Activated naive CD8-positive, alpha-beta T cell treated with anti-CD3 and anti-CD28 coated beads for 36 hours (primary cell): ENCODE measurements at places on chromosomes 2 and 18. TPM values are rescaled to one million over a fixed set of nuclear protein-coding genes. Genes with fewer than 3 reads are reported as not detected.

Gene UGT1A1
- not detected for total RNA-seq

DNA sequence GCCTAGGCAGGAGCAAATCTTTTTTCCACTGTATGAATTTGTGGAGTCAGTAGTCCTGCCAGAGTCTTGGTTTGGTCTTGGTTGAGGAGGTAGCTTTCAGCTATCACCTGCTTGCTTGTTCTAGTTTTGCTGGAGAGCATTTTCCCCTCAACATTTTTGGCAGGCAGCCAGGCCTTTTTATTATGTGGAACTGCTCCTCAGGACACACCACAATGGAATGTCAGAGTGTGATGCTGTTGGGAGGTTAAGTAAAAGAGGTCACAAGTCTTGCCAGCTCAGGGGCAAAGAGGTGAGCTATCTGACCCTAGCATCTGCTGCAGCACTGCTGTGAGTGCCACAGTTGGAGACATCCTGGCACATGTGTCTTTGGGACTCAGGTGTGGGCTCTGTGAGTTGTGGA is 258.0 kb downstream of the CNTNAP5 start:
- no peak for DNase-seq

- DNase-seq = no peak
Observed at GRCh38 chr2:43370705-43371104, 144.3 kb upstream of the ZFP36L2 start.

DNA sequence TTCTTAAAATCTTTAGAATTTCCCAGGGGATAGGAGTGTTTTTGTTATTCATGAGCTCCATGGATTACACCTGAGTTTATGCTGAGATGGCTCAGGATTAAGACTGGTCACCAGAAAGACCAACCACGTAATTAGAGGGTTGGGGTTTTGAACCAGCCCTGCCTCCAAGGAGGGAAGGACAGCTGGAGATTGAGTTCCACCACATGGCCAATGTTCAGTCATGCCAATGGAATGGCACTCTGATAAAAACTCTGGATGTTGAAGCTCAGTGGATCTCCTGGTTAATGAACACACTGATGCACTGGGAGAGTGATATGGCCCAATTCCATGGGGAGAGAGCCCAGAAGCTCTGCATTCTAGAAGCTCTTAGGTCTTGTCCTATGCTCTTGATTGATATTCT is 38.7 kb upstream of the PTPN4 start:
- DNase-seq = no peak

DNA sequence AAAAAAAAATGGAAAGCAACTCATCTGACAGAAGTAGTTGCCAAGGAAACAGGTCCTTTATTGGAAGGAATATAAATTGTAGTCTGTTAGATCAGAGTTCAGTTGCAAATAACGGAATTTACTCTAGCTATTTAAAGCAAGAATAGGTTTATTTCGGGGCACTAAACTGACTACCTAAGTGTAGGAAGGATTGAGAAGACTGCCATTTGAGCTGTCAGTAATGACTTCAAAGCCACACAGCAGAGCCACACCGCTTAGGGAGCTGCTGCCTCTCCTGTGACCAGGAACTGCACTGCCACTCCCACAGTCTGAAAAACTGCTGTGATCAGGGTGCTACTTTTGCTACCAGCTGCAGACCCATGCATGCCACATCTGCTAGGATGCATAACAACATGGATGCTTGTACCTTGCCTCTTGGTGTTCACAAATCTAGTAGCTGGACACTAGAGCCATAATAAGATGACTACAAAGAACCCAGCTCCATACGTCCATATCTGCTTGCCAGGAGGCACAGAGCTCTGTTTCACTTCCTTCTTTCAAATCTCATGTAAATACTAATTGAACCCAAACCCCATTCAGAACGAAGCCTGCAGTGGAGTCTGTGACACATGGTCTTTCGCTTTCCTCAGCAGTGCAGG is 2.2 kb downstream of the DSG2 start:
- DNase-seq = no peak

Gene ERMN
- total RNA-seq = 1.9 TPM

DNA sequence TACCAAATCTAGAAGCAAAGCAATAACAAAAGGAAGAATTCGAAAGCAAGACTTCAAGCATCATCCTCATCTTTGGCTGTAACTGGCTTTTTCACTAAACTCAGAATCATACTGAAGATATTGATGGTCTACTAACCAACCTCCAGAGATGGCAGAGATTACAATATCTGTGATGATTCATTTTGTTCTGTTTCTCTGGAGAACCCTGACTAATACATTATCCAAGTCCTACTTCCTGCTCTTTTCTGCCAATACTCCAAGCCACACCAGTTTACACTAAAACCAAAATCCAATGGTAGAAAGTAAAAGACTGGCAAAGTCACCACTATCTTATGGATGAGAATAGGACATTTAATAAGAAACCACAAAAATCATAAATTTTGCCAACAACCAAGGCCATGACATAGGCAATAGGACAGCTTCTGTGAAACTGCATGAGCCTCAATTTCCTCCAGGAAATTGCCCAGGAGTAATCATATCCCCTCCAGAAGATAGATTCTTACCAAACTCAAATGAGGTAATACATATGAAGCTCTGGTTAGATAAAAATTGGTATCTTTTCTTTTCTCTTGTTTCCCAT is 159.8 kb downstream of the METTL4 start:
- no peak for DNase-seq

Gene ADCYAP1
- total RNA-seq = not detected

- DNase-seq = no peak
Observed at GRCh38 chr2:77633601-77634000, 111.4 kb upstream of the LRRTM4 start.

DNA sequence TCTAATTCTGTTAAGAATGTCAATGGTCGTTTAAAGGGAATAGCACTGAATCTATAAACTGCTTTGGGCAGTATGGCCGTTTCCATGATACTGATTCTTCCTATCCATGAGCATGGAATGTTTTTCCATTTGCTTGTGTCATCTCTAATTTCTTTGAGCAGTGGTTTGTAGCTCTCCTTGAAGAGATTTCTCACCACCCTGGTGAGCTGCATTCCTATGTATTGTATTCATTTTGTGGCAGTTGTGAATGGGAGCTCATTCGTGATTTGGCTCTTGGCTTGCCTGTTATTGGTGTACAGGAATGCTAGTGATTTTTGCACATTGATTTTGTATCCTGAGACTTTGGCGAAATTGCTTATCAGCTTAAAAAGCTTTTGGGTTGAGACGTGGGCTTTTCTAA is 38.3 kb upstream of the WDR75 start:
- DNase-seq = no peak

- DNase-seq = no peak
Observed at GRCh38 chr18:11500153-11501122, 109.0 kb upstream of the SLC35G4 start.

DNA sequence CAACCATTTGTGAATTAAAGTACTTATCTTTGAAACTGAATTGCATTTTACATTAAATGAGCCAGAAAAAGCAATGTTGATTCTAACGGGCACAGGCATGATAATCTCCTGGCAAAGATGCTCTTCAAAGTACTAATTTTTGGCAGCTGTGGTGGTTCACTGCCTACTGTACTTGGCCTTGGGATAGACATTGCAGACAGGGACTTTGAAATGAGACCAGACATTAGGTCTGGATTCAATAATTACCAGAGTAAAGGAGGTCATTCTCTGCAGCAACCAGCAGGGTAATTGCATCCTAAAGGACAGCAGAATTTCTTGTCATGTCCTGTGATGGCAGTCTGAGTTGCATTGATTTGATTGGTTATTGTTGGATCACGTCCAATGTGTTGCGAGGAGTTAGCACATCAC is 986.5 kb downstream of the TDRD15 start:
- DNase-seq = no peak

Gene ITPRIPL1
- total RNA-seq = 44.8 TPM

GRCh38 chr2:214395040-214395439 is 15.8 kb upstream of the VWC2L start:
- DNase-seq = no peak

Gene WDR54
- total RNA-seq = 88.6 TPM

DNA sequence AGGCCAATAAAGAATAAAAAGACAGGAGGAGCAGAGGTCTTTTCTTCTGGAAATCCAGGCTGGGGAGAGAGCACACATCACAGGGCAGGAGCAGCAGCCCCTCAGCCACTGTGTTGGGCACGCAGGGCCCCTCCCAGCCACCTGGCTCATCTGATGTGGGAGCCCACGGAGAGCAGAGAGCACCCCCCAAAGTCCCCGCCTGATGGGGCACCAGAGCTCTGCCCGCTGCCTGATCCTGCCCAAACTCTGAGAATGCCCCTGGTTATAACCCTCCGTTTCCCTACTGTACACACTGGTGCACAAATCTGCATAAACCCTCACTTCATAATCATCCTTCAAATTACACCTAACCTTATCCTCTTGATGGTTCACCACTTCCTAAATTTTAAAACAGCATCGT is 111.3 kb downstream of the HDAC4 start:
- DNase-seq = peak; percentile 52

- no peak for DNase-seq
Observed at GRCh38 chr18:52489396-52490306, 149.7 kb downstream of the DCC start.

Gene SLC9A4
- total RNA-seq = not detected

DNA sequence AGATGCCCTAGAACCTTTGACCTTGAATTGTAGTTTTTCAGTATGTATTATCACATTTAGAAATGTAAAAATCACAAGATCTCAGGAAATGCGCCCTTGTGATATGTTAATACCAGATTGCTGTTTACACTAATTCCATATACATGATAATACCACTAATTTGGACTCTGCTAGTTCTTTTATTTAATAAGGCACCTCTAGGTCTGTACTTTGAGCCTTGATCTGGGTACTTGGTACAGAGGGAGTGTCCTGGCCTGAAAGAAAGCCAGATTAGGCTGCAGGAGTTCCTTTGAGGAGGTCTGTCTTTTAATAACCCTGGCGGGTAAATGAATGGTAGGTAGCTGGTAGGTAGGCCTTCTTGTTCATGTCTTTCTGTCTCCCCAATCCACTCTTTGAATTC is 26.3 kb downstream of the PLEKHA3 start:
- no peak for DNase-seq

DNA sequence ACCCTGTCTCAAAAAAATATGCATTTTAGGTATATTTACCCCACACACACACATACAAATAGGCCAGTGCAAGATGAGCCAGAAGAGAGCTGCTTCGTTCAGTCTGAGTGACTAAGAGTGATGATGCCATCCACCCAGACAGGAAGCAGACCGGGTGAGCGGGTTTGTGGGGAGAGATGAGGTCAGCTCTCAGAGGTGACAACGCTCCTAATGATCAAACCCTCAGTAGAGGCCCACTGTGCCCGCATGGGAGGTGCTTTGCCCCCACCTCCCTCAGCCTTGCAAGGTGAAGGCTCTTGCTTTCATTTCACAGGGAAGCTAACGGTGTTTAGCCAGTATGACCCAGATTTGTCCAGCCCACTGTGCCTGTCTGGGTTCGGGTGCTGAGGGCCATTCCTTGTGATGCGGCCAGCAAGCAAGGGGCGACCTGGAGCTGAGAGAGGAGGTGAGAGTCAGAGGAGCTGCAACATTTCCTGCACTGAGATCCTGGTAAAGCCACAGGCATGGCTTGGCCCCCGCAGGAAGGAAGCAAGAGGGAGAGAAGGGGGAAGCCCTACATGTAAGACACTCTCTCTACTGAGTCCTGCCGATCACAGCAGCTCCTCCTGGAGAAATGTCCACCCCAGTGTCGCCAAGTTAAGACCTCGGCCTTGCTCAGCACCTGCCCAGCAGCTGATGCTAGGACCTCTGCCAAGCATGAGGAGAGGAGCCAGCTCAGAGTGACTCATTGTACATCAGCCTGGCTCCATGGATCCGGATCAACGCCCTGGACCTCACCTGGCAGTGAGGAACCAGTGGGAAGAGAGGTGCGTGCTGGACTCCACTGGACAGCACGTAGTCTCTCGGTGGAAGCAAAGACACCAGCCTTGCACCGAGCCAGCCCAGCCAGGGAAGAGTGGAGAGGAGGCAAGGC is 37.0 kb downstream of the NIFK start:
- peak; percentile 87 for DNase-seq

DNA sequence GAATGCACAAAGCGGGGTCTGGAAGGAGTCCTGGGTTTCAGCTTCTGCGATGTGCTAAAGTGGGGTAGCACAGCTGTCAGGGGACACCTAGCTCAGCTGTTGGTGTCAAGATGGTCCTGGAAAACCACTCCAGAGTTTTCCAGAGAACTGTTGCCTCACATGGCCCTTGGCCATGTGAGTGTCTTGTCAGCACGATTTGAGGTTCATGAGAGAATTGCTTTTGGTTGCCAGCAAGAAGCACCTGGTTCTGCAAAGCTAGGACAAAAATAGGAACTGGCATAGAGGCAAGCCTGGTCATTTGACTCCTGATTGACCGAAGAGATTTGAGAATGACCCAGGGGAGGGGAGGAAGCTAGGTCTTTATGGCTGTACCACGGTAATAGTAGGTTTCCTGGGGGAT is 50.4 kb upstream of the CTLA4 start:
- no peak for DNase-seq

Gene RAB6C
- total RNA-seq = not detected
